ENCODE measurements at places on chromosomes 7 and 10.
A peak's percentile ranks its signal among the peaks of the same experiment; 100 is the strongest.

DNA sequence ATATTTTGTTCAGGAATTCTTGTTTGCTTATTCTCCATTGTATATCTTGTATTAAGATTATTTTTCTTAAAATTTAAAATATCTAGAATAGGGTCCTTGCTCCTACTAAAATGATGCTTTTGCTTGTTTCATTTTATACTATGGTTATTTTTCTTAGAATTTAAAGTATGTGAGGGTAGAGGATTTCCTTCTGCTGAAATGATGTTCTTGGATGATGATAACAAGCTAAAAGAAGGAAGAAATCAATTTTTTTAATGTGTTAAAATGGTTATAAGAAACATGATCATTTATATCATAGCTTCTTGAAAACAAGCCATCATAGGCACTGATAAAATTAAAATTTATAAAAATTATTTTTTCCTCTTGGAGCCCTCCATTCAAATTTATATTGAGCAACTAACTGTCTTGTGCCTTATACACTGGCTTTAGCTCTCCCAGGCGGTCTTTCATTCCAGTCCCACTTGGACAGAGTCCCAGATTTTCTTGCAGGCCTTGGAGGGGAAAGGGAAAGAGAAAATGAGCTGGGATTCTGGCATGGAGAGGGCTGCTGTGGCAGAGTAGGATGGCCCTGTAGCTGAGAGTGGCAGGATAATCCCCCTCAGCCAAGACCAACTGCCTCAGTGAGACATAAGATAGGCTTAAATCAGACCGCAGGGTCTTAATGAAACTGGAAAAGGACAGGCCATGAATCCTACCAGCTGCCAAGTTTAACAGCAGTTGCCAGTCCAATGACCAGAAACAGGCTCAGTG, 60.2 kb downstream of the DNAJB9 start:
- no peak for DNase-seq

GRCh38 chr10:124745673-124746072, 1.5 kb upstream of the FAM53B start:
- peak; percentile 56 for DNase-seq

- DNase-seq = peak; percentile 12
Observed at GRCh38 chr10:43878386-43878785, 229.7 kb upstream of the ZNF32 start.

DNA sequence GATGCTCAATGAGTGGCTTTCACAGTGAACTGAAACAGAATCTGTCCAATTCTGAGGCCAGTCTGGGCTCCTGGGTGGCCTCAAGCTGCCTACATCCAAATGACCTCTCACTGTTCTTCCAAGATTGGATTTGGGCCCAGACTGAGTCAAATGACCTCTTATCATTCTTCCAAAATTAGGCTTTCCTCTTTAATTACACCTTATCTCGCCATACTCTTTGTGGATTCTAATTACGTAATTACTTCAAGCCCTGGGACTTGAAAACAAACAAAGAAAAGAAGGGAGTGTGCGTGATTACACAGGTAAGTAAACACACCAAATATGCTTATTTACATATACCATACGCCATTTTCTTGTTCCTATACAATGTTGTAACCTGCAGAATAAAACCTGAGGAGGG, 18.8 kb downstream of the SORBS1 start:
- no peak for DNase-seq

DNA sequence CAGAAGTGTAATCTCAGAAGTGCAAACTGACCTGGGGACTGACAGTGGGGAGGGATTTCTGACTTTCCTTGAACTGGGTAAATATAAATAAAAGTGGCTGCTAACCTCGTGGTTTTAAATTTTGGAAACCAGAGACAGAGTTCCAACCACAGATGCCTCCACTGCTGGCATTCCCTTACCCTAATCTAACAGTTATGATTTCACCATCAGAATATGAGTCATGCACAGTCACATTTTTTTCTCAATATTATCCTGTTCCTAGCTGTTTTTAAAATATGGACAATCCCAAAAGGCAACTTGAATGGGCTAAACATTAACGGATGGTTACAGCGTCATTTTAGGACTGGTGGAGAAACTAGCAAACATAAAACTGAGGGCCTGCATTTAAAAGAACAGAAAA, 264.3 kb upstream of the INHBA start:
- DNase-seq = peak; percentile 17

DNA sequence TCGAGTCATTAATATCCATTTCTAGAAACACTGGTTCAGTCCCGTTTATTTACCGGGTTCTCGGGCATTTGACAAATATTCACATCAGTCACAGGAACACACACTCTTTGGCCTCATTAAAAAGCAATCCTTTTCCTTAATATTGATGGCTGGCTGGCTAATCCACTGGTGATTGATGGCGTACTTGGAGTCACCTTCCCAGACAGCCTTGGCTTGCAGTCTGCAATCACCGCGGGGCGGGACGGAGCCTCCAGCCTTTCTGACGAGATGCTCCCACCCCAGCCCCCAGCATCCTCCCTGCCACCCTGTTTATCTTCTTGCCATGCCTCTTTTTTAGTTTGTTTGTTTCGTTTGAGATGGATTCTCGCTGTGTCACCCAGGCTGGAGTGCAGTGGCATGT, 36.6 kb downstream of the SRRM3 start:
- DNase-seq = no peak

DNA sequence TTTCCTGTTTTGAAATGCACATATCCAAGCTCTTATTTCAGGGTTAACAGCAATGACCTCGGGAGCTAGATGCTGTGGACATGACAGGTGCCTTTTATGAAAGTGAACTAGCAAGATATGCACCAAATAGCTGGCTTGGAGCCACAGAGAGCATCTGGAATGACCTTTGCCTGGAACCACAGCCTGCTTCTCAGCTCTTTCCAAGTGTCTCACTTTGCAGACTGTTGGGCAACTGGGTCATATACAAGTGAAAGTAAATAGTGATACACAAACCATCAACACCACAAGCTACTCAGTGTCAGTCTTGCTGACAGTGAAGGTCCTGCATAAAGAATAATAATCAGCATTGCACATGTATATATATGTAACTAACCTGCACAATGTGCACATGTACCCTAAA, 183.5 kb downstream of the RNF133 start:
- DNase-seq = peak; percentile 25

GRCh38 chr10:22669163-22669711, 45.1 kb downstream of the PIP4K2A start:
- no peak for DNase-seq

- no peak for DNase-seq
Observed at GRCh38 chr7:69632280-69632679, 34.0 kb downstream of the AUTS2 start.

- peak; percentile 12 for DNase-seq
Observed at GRCh38 chr7:3430588-3430987, 129.5 kb downstream of the SDK1 start.

DNA sequence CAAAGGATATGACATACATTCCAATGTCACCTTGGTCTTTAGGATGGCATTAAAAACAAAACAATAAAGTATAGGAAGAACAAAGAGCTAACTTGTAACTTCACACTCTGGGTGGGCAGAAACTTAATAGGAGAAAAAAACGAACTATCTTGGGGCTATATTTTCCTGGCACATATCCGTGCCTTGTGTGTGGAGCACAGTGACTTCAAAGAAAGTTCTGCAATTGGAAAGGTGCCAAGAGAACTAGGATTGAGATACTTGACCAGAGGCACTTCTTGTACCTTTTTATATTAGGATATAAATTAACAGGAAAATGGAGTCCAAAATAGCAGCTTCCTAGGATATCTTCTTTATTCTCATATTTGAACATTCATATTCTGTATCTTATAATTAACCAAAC, 148.4 kb downstream of the SEMA3D start:
- DNase-seq = no peak

- DNase-seq = no peak
Observed at GRCh38 chr10:26815500-26815899, 45.3 kb downstream of the ABI1 start.
